ENCODE measurements at places on chromosomes 11 and 22.

DNA sequence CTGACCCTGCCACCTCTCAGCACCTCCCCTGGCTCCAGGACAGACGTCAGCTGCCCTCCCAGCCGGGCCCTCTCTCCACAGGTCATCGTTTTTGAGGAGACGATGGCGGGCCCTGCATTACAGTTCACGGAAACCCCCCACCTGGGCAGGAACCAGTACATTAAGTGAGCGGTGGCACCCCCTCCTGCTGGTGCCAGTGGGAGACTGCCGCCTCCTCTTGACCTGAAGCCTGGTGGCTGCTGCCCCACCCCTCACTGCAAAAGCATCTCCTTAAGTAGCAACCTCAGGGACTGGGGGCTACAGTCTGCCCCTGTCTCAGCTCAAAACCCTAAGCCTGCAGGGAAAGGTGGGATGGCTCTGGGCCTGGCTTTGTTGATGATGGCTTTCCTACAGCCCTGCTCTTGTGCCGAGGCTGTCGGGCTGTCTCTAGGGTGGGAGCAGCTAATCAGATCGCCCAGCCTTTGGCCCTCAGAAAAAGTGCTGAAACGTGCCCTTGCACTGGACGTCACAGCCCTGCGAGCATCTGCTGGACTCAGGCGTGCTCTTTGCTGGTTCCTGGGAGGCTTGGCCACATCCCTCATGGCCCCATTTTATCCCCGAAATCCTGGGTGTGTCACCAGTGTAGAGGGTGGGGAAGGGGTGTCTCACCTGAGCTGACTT, 37.0 kb downstream of the B3GAT1 start:
- no peak for DNase-seq

GRCh38 chr11:120244476-120245365, 4.8 kb downstream of the POU2F3 start:
- DNase-seq: no peak

- DNase-seq: no peak
Measured at GRCh38 chr11:63352144-63352543, 17.4 kb upstream of the SLC22A9 start.

DNA sequence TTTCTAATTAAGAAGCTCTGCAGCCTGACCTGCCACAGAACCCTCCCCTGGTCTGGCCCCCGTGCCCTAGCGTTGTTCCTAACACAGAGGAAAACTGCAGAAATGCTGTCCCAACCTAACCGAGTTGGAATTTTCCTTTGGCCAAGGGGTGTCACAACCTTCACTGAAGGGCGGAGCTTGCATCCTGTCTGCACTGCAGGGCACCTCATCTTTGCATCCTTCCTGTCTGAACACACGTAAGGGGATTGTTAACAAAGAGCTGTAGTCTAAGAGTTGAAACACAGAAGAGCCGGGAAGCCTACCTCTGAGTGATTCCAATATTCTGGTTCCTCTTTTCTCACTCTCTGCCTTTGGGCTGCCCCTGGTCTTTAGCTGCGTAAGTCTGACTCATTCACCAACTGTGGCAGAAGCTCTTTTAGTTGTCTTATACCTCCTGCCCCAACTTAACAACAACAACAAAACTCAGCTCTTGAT, 1.6 kb downstream of the DIXDC1 start:
- DNase-seq: no peak

- no peak for DNase-seq
Measured at GRCh38 chr11:125088576-125089455, 22.6 kb downstream of the TMEM218 start.

- no peak for DNase-seq
Measured at GRCh38 chr11:45157247-45158209, 11.1 kb downstream of the PRDM11 start.

DNA sequence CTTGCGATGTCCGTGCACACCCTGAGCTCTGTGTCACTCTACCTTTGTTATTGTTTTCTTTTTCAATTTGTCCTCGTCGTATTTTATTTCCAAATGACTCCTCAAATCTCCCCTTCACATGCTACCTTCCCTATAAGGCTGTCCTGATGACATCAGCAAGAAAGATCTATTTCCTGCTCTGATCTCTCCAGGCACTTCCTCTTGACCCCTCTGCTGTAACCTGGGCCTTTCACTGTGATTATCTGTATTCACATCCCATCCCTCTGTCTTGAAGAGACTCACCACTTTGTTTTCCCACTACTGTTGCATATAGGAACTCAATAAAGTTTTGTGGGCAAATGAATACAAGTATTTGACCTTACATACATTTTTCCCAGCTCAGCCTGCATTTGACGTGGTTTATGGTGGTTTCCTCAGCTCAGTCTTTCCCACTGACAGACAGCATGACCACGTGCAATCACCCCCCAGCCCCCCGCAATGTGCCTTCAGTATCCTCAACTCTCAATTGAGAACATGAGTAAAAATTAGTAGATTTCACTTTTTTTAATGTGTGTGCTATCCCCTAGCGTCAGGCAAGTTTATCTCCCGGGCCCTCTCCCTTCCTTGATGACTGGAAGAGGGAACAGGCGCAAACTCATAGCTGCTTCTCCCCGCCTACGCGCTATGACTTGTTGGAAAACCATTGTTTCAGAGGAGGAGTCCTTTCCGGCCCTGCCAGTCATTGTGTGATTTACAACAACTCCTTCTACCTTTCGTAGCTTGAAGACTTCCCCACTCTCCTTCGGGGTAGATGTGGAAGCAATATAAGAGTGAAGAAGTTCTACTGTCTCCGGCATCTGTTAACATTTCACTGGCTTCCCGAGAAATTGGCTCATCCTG, 498.5 kb downstream of the NTM start:
- no peak for DNase-seq

DNA sequence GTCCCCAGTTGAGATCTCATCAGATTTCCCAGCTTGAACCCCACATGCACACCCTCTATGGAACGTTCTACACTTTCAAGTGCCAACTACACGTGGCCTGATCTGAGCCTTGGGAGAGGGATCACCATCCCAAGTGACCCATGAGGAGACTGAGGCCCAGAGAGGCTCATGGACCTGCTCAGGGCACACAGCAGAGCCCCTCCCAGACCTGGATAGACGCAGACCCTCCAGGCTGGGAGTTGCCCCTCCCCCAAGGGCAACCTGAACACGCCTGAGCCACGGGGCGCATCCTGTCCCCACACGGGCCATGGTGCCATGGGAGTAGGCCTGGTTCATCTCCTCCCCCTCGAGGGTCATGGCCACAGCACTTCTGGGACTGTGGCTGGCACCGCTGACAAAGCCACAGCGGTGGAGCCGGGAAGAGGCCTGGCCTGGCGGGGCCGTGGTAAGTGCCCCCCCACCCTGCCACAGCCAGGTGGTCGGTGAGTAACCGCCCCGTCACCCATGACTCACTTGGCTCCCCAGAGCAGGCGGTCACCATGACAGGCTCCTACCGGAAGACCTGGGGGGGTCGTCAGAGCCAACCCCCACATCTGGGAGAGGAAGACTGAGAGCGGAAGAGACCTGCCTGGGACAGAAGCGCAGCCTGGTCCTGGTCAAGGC, 8.1 kb downstream of the WNT7B start:
- DNase-seq: no peak

- DNase-seq: no peak
Measured at GRCh38 chr22:37498289-37498909, 12.2 kb upstream of the MFNG start.

DNA sequence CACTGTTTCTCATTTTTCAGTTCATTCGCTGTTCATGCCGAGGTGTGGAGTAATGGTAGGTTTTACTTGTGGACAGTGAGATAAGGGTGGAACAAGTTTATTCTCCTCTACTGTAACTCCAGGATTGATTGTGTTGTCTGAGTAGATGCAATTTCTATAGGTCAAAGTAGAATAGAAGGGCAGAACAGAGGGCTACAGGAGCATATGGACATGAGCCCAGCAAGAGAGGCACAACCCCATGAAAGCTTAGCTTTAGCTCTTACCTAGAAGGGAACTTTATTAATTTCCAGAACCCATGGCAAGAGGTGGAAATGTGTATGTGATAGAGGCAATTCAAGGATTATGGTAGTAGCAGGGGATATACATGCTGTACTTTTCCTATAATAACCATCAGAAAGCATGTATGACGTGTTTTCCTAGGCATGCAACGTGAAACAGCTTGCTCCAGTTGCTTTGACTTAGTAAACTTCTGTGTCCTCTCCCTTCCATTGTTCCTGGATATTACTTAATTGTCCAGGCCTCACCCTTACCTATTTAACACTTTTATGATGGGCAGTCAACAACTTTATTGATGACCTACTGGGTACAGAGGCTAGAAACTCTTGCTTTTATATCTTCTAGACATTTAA, 13.8 kb upstream of the SLC37A2 start:
- no peak for DNase-seq

GRCh38 chr11:121749691-121750090, 296.9 kb upstream of the SORL1-AS1 start:
- DNase-seq: no peak

All from NCI-H2081 treated with DMSO at 0.1 percent for 48 hours (cell line).